ENCODE measurements at places on chromosomes 7 and 10. TPM values are rescaled to one million over a fixed set of nuclear protein-coding genes. Genes with fewer than 3 reads are reported as not detected.

The SLC39A12 gene
- total RNA-seq, result under 0.01 TPM

The ITIH5 gene
- total RNA-seq, result 1.0 TPM

The CLDN3 gene
- total RNA-seq, result 0.26 TPM

The AKR1C8 gene
- not detected for total RNA-seq

The MMP21 gene
- 0.13 TPM for total RNA-seq

The MUC3A gene
- 0.13 TPM for total RNA-seq

The WASHC2A gene
- total RNA-seq, result 27.3 TPM

The RAB19 gene
- total RNA-seq, result not detected

The MKX gene
- total RNA-seq, result not detected

The ACTR3C gene
- total RNA-seq, result 4.7 TPM

The DNAH11 gene
- total RNA-seq, result 0.13 TPM

The RADIL gene
- 1.7 TPM for total RNA-seq

The DOCK4 gene
- total RNA-seq, result 63.8 TPM

The RNF133 gene
- total RNA-seq, result 0.51 TPM

The STK32C gene
- total RNA-seq, result 8.6 TPM

The CPN1 gene
- total RNA-seq, result not detected

The LCOR gene
- 10.5 TPM for total RNA-seq

The GSAP gene
- total RNA-seq, result 7.3 TPM

The KLF14 gene
- not detected for total RNA-seq

The SORBS1 gene
- 0.77 TPM for total RNA-seq

Data from dermis microvascular lymphatic vessel endothelial cell (primary cell).